Pulmonary artery endothelial cell (primary cell): ENCODE measurements at places on chromosomes 1 and 21. TPM values are rescaled to one million over a fixed set of nuclear protein-coding genes. Genes with fewer than 3 reads are reported as not detected.

Gene C1orf226
- total RNA-seq: 0.79 and 1.4 TPM in 2 replicates

Gene ZNF695
- 1.7 and 2.9 TPM in 2 replicates for total RNA-seq

Gene CLCA1
- not detected in 2 replicates for total RNA-seq

Gene TRNP1
- total RNA-seq: 10.9 and 12.3 TPM in 2 replicates

Gene TIAM1
- total RNA-seq: under 0.01 and 0.11 TPM in 2 replicates

Gene TNFRSF4
- total RNA-seq: 0.79 and 1.2 TPM in 2 replicates

Gene GALE
- 47.1 and 59.4 TPM in 2 replicates for total RNA-seq

Gene PLPP3
- 18.5 and 28.6 TPM in 2 replicates for total RNA-seq

Gene GPR52
- 0.20 and 0.49 TPM in 2 replicates for total RNA-seq

Gene OR2L13
- total RNA-seq: not detected in 2 replicates

Gene TBX15
- total RNA-seq: 0.04 TPM in 1 of 2 replicates, not detected in the other

Gene KIAA1614
- total RNA-seq: 1.8 and 2.6 TPM in 2 replicates

Gene F5
- total RNA-seq: 0.04 and 0.13 TPM in 2 replicates

Gene NUP210L
- 0.07 and 0.11 TPM in 2 replicates for total RNA-seq

Gene MMEL1
- 2.7 and 3.7 TPM in 2 replicates for total RNA-seq

Gene SELL
- 1.5 and 2.3 TPM in 2 replicates for total RNA-seq

Gene FAM43B
- total RNA-seq: not detected in 2 replicates

Gene S100A7
- total RNA-seq: not detected in 2 replicates

Gene CCDC27
- total RNA-seq: not detected in 2 replicates

Gene SIM2
- total RNA-seq: 0.07 TPM in 1 of 2 replicates, not detected in the other

Gene KCNJ15
- 0.04 and 0.13 TPM in 2 replicates for total RNA-seq

Gene LINGO4
- total RNA-seq: not detected in 2 replicates

Gene S100A2
- 1.6 and 2.2 TPM in 2 replicates for total RNA-seq

Gene BMP8B
- total RNA-seq: 0.07 and 0.21 TPM in 2 replicates

Gene SPRR2F
- total RNA-seq: not detected in 2 replicates

Gene TSPEAR
- not detected in 2 replicates for total RNA-seq

Gene CSMD2
- under 0.01 TPM in 2 replicates for total RNA-seq

Gene PROX1
- total RNA-seq: 0.46 and 0.49 TPM in 2 replicates

Gene MIXL1
- total RNA-seq: 0.11 TPM in 1 of 2 replicates, not detected in the other

Gene CLCA4
- under 0.01 TPM in 1 of 2 replicates, not detected in the other for total RNA-seq

Gene RASSF5
- total RNA-seq: 0.25 and 0.26 TPM in 2 replicates

Gene ATP6V1G3
- not detected in 2 replicates for total RNA-seq

Gene AGBL4
- not detected in 2 replicates for total RNA-seq

Gene IGSF9
- 0.04 TPM in 1 of 2 replicates, not detected in the other for total RNA-seq

Gene GSTM5
- total RNA-seq: 0.13 and 0.18 TPM in 2 replicates

Gene BGLAP
- total RNA-seq: 0.13 and 0.32 TPM in 2 replicates

Gene TRPM2
- not detected in 2 replicates for total RNA-seq

Gene PTPN22
- 0.63 and 3.2 TPM in 2 replicates for total RNA-seq

Gene KLHDC7A
- not detected in 2 replicates for total RNA-seq

Gene LRRC39
- total RNA-seq: 0.20 TPM in 1 of 2 replicates, not detected in the other

Gene VASH2
- total RNA-seq: 0.07 and 0.14 TPM in 2 replicates

Gene SLFNL1
- total RNA-seq: 0.20 and 0.28 TPM in 2 replicates

Gene PCSK9
- 0.07 TPM in 2 replicates for total RNA-seq

Gene GRIK3
- total RNA-seq: not detected in 2 replicates

Gene KCNJ6
- total RNA-seq: under 0.01 TPM in 2 replicates

Gene CELA2A
- not detected in 2 replicates for total RNA-seq

Gene JUN
- total RNA-seq: 164 and 169 TPM in 2 replicates

Gene ATP8B2
- total RNA-seq: 77.0 and 112 TPM in 2 replicates

Gene COL11A1
- not detected in 2 replicates for total RNA-seq

Gene TEKT2
- total RNA-seq: 0.13 and 0.21 TPM in 2 replicates

Gene ADAM30
- not detected in 2 replicates for total RNA-seq

Gene GPR25
- total RNA-seq: not detected in 2 replicates

Gene ADORA3
- not detected in 2 replicates for total RNA-seq

Gene PLA2G2C
- total RNA-seq: not detected in 2 replicates

Gene CXADR
- total RNA-seq: 4.4 and 7.6 TPM in 2 replicates

Gene RGS16
- under 0.01 TPM in 1 of 2 replicates, not detected in the other for total RNA-seq

Gene C8B
- not detected in 2 replicates for total RNA-seq

Gene KAZN
- 0.73 and 0.85 TPM in 2 replicates for total RNA-seq

Gene IVL
- total RNA-seq: under 0.01 TPM in 1 of 2 replicates, not detected in the other

Gene MCOLN2
- total RNA-seq: 0.13 and 0.18 TPM in 2 replicates
